Upper lobe of right lung (tissue), 1 donor: ENCODE measurements at places on chromosomes 16 and 17.

GRCh38 chr17:4747847-4748246 lies 8.1 kb upstream of the CXCL16 start:
- DNase-seq = no peak

GRCh38 chr17:20083156-20083859 lies 74.1 kb downstream of the SPECC1 start:
- no peak for DNase-seq

GRCh38 chr16:67407176-67407787 lies 9.0 kb downstream of the ZDHHC1 start:
- DNase-seq = no peak

GRCh38 chr16:27317320-27317719 lies 3.5 kb downstream of the IL4R start:
- no peak for DNase-seq

DNA sequence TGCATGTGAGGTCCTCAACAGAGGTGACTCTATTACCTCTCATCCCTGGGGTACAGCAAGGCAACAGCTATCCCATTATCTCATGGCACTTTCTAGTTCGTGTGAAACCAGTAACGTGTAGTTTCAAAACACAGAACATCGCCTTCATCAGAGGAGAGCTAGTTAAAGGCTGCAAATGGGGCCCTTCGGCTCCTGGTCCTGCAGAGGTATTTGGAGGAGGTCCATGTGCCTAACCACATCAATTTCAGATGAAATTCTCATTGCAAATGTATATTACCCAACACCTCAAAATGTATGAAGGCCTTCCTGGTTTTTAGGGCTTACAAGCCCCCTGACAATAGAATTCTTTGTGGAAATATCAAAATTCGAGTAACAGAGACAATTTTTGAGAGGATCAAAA lies 95.7 kb upstream of the PSMD7 start:
- DNase-seq = no peak

GRCh38 chr17:39753514-39754160 lies 15.9 kb downstream of the GRB7 start:
- no peak for DNase-seq

- peak; percentile 7 for DNase-seq
These were observed 17.2 kb upstream of the SMG1 start for GRCh38 chr16:18943414-18943813.

GRCh38 chr17:55959756-55960155 lies 193.5 kb upstream of the ANKFN1 start:
- no peak for DNase-seq

GRCh38 chr16:56506941-56507340 lies 12.9 kb downstream of the BBS2 start:
- no peak for DNase-seq

- no peak for DNase-seq
These were observed 10.9 kb upstream of the KAT7 start for GRCh38 chr17:49777563-49777962.

- no peak for DNase-seq
These were observed 28.6 kb upstream of the METRNL start for GRCh38 chr17:83050651-83051395.

DNA sequence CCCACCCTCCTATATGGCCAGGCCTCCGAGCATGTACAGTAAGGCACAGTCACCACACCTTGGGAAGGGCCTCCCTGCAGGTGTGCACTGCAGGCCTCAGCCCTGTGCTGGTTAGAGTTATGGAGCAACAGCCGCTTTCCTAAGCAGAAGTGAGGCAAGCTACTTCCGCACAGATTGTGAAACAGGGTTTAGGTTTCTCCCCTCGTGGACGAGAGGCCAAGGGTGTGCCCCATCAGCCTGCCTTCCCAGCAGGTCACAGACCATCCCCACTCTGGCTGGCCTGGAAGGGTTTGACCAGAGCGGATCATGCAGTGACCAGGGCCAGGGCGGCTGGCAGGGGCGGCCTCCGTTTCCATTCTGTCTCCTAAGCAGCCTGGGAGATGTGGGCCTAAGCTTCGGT lies 4.7 kb downstream of the MSRB1 start:
- DNase-seq = no peak

DNA sequence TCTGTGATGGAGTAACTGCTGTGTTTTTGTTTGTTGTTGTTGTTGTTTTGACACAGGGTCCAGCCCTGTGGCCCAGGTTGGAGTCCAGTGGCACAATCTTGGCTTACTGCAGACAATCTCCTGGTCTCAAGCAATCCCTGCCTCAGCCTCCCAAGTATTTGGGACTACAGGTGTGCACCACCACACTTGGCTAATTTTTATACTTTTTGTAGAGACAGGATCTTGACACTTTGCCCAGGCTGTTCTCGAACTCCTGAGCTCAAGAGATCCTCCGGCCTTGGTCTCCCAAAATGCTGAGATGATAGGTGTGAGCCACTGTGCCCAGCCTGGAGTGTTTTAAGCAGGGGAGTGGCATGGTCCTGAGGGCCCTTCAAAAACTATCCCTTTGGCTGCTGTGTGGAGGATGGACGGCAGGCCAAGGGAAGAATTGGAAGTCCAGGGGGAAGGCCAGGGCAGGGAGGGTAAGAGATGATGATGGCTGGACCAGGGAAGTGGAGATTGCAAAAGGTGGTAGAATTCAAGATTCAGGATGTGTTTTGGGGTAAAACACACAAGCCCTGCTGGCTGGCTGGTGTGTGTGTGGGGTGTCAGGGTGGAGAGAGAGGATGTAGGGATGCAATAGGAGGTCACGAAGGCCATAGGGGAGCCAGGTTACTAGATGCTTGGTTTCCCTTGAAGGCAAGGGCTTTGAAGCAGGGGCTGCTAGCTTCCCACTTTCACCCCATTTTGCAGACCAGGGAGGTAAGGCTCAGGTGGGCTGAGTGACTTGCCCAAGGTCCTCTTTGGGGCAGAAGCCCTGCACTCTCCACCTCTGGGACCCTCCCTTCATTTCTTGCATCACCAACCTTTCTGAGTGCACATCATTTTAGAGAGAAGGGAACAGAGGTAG lies 18.8 kb upstream of the PLLP start:
- DNase-seq = peak; percentile 38

DNA sequence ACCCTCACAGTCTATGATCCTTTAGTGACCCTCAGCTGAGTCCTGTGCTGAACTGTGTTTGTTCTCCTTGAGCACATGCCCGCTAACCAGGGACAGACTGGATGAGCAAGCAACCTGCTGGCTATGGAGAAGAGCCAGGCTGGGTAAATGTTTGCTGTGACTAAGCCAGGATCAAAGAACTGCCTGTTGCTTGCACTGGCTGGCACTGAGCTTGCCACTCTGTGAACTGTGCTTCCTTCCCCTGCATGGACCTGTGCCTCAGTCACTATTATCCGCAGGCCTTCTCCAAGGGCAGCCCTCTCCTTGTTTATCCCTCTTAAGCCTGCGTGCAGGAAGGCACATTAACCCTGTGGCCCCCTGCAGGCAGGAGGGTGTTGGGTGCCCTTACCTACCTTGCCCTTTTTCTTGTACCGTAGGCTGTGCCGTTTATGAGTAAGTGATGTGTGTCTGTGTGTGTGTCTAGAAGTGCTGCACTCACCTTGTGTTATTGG lies 7.4 kb downstream of the PNPO start:
- DNase-seq = no peak

DNA sequence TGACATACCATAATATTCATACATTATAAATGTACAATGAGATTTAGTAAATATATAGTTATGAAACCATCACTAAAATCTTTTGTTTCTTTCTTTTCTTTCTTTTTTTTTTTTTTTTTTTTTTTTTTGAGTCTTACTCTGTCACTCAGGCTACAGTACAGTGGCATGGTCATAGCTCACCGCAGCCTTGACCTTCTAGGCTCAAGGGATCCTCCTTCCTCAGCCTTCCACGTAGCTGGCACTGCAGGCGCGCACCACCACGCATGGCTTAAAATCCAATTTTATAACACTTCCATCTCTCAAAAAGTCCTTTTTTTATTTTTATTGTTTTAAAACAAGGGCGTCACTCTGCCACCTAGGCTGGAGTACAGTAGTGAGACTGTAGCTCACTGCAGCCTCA lies 41.1 kb downstream of the ZNRF1 start:
- no peak for DNase-seq

- DNase-seq = peak; percentile 93
These were observed 6.1 kb downstream of the GJD3 start for GRCh38 chr17:40358323-40359038.

DNA sequence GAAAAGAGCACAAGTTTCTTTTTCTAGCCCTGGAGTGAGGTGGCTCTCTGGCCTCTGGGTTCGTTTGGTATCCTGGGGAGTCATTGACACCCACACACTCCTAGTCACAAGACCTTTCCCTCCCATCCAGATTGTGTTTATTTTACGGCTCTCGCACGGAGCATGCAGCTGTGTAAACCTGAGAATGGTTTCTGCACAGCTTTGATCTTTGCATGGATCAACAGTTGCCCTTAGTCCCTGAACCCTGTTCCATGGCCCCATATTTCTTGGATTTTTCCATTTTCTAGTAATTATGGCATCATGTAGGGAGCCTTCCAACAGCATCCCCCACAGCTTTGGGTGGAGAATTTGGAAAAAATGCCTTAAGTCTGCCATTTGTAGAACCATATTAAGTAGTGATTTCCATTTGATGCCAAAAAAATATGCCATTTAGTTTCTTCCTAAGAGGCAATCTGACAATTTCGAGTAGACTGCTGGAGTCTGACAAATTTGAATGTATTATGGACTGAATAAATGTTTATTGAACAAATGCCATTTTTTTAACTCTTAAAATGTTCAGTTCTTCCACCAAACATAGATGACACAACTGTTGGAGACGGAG lies 197.7 kb downstream of the WWOX start:
- DNase-seq = no peak

DNA sequence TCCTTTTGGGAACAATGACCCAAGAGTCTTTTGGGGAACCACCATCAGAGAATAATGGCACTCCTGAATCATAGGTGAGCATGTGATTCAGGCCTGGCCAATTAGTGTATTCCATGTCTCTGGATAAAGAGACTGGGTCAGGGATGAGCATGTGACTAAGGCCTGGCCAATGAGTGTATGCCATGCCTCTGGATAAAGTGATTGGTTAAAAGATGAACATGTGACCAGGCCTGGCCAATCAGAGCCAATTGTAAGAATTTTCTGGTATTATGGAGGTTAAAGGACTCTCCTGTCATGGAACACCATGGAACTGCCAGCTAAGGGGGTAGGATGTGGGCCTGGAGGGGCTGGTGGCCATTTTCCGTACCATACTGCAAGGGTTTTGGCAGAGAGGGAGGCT lies 194.3 kb downstream of the C16orf78 start:
- DNase-seq = no peak

DNA sequence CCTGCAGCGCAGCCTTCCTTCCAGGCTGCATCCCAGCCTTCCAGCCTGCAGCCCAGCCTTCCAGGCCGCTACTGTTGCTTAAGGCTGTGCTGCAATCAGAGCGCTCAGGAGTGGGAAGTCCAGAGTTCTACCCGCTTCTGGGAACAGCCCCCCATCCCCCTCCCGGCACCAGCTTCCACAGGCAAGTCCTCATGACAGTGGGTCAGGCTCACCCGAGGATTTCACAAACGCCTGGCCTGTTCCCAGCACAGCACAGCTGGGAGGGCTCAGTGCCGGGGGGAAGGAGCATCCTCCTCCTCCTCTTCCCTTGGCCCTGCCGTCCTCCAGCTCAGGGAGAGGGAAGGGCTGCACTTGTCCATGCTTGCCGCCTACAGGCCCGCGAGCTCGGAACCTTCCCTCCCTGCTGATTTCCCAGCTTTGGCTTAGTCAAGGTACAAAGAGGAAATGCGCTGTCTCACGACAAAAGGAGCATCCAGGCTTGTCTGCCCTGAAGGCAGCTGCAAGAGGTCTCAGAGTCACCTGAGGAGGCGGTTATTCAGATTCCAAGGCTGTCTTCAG lies 8.3 kb downstream of the SOCS3 start:
- peak; percentile 96 for DNase-seq

GRCh38 chr16:74743668-74744299 lies 30.8 kb downstream of the FA2H start:
- DNase-seq = peak; percentile 82

- DNase-seq = peak; percentile 81
These were observed 8.1 kb downstream of the GLIS2 start for GRCh38 chr16:4323845-4324488.

GRCh38 chr16:58086381-58087208 lies 42.6 kb downstream of the CFAP20 start:
- no peak for DNase-seq

DNA sequence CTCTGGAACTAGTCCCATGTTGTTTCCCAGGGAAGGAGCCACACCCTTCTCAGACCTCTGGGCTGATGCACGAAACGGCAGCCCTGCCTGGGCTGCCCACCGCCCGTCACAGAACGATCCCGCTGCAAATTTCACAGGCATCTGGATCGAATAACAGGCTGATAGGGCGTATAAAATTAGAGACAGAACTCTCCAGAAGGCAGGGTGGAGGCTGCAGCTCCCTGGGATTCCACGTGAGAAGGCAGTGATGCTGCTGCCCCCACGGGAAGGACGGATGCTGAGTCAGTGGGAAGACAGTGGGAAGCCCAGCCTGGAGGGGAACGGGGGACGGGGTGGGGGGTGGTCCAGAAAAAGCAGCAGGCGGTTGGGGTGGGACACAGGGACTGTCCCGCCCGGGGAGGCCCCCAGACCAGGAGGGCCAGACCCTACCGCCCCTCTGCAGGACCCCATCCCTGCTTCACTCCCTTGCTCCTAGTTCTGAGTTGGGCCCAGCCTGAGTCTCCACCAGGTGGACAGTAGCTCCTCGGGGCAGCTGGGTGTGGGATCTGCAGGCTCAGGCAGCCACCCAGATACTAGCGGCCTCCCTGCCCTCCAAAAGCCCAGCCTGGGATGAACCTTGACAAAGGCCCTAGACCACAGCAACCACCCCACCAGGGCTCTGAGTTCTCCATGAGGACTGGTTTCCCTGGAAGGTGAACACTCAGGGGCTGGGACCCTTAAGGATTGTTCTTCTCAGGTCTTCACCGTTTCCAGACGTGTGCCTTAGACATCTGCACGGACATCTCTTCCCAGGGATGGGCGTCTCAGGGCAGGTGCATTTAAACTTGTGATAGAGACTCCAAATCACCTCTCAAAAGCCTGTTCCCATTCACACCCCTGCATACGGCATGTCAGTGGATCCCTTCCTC lies 117.8 kb downstream of the METRNL start:
- peak; percentile 56 for DNase-seq

DNA sequence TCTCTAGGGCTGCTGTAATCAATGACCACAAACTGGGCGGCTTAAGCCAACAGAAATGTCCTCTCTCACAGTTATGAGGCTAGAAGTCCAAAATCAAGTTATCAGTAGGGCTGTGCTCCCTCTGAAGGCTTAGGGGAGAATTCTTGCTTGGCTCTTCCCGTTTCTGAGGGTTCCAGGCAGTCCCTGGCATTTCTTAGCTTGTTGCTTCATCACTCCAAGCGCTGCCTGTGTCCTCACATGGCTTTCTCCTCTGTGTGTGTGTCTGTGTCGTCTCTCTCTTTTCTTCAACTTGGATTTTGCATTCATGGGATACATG lies 13.7 kb upstream of the CDC42EP4 start:
- DNase-seq = no peak

- no peak for DNase-seq
These were observed 68.8 kb upstream of the HSBP1 start for GRCh38 chr16:83738923-83739503.

- DNase-seq = peak; percentile 67
These were observed 4.9 kb downstream of the GIT1 start for GRCh38 chr17:29584452-29585079.
